ENCODE measurements at places on chromosomes 5 and 9. TPM values are rescaled to one million over a fixed set of nuclear protein-coding genes. Genes with fewer than 3 reads are reported as not detected.

The CARD9 gene
- total RNA-seq: 2.9 TPM

The SLC4A9 gene
- total RNA-seq: 3.0 TPM

DNA sequence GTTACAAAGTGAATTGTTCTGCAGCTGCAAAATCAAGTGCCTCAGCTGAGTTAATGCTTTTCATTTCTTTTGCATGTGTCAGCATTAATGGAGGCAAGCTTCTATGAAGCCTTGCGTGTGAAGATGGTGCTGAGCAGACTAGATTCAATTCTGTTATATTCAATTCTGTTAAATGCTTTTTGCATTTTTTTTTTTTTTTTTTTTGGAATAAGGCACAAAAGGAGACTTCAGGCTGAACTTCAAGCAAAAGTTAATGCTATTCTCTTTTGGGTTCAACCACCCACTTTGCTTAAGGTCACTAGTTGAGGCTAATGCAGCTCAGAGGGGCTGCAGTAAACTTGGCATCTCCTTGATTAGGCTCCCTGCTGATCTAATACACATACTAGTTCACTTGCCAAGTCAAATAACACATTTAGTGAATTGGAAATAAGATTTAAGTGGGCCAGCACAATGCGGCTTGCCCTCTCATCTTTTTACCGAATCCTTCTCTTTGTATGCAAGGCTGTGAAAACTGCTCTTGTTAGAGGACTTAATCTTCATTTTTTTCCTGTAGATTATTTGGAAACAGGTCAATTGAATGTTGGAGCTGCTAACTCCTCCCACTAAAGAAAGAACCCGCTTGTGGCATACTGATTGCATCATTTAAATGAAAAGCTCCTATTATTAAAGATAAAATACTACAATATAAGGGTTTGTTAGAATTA is 1020.2 kb downstream of the NR2F1-AS1 start:
- no peaks in the 10 kb centered on the region for H3K4me1 ChIP-seq
- H3K27ac ChIP-seq: no peak overlapping the region
- H3K27me3 ChIP-seq: no peaks in the 10 kb centered on the region

DNA sequence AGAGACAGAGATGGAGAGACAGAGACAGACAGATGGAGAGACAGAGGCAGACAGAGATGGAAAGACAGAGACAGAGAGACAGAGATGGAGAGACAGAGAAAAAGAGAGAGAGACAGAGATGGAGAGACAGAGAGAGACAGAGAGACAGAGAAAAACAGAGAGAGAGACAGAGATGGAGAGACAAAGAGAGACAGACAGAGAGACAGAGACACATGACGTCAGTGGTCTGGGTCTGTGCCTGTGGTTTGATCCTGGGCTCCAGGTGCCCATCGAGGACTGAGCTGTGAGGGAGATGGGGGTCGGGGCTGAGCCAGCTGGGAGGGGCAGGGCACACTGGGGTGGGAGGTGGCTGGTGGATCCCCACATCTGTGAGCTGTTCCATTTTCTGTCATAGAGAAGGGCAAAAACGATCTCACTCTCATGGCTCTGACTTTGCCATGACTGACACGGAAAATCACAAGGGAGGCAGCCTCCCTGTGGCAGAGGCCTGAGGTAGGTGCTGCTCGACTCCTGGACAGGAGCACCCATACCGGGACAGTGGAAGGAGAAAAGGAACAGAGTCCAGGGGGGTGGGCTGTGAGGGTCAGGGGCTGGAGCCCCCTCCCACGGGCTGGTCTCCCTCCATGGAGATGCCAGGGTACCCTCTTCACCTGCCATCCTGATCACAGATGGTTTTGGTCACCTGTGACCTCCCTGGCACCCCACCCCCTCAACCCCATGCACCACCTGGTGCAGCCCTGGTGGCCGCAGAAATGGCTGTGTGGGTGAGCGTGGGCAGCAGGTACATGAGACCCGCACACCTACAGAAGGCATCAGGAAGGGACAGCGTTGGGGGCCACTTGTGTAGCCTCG is 28.8 kb downstream of the GLT6D1 start:
- peaks cover 8% of the 10 kb centered on the region for H3K27me3 ChIP-seq
- H3K27ac ChIP-seq: no peak overlapping the region
- no peaks in the 10 kb centered on the region for H3K36me3 ChIP-seq
- DNase-seq: no peak
- H3K4me3 ChIP-seq: no peak overlapping the region
